ENCODE measurements at places on chromosomes 1 and 21.
A peak's percentile ranks its signal among the peaks of the same experiment; 100 is the strongest.

DNA sequence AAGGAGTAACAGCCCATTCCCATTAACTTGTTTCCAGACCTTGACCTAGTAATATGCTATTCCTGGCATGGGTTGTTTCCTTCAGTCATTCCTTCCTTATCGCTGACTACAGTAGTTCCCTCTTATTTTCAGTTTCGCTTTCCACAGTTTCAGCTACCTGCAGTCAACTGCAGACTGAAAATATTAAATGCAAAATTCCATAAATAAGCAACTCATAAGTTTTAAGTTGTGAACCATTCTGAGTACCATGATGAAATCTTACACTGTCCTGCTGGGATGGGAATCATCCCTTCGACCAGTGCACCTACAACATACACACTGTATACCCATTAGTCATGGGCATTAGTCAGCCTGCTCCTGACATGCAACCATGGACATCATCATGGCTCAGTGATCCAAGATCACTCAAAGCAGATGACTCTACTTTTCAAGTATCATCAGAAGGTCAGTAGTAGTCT, 66.7 kb downstream of the CCDC30 start:
- peak; percentile 64 for DNase-seq

DNA sequence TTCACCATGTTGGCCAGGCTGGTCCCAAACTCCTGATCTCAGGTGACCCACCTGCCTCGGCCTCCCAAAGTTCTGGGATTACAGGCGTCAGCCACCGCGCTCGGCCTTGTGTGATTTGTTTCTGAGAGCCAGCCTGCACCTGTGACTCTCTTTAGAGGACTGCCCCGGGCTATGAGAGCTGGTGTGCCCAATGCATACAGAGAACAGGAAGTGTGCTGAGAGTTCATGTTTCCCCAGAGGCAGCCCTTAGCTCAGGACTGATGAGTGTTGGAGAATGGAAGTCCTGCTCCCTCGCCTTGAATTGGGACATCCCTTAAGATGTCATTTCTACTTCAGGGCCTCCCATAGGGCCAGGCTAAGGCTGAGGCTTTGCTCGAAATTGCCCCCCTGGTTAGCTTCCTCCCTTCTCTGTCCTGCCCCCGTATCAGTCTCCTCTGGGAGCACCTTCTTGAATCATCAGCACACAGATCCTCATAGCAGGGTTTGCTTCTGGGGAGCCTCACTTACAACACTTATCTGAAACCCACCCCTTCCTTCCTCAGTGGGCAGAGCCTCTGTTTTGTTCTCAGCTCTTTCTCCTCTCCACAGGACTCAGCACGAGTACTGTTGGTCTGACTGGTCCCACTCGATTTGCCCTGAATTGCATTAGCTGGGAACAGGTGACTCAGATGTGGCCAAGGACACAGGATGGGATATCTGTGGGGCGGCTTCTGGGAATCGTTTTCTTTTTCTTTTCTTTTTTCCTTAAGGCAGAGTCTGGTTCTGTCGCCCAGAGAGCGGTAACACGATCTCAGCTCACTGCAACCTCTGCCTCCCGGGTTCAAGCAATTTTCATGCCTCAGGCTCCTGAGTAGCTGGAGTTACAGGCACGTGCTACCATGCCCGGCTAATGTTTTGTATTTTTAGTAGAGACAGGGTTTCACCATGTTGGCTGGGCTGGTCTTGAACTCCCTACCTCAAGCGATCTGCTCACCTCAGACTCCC, 80.1 kb downstream of the UBIAD1 start:
- no peak for DNase-seq

DNA sequence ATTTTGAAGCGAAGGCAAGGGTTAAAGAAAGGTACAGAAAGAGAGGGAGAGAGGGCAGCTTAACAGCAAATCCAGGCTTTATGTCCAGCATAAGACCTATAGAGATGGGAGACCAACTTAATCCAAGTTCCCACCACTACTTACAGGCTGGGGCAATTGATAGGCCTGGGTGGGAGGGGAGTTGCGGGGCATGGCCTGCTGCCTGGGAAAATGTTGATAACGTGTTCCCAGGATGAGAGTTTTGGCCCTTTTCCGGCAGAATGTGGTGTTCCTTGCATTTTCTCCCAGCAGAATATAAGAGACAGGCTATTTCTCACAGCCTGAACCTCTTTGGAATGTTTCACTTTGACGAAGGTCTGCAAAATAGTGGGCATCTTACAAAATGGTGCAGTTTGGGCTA, 34.9 kb upstream of the PLA2G5 start:
- DNase-seq: no peak

GRCh38 chr1:56526571-56527174, 52.7 kb downstream of the PLPP3 start:
- no peak for DNase-seq

DNA sequence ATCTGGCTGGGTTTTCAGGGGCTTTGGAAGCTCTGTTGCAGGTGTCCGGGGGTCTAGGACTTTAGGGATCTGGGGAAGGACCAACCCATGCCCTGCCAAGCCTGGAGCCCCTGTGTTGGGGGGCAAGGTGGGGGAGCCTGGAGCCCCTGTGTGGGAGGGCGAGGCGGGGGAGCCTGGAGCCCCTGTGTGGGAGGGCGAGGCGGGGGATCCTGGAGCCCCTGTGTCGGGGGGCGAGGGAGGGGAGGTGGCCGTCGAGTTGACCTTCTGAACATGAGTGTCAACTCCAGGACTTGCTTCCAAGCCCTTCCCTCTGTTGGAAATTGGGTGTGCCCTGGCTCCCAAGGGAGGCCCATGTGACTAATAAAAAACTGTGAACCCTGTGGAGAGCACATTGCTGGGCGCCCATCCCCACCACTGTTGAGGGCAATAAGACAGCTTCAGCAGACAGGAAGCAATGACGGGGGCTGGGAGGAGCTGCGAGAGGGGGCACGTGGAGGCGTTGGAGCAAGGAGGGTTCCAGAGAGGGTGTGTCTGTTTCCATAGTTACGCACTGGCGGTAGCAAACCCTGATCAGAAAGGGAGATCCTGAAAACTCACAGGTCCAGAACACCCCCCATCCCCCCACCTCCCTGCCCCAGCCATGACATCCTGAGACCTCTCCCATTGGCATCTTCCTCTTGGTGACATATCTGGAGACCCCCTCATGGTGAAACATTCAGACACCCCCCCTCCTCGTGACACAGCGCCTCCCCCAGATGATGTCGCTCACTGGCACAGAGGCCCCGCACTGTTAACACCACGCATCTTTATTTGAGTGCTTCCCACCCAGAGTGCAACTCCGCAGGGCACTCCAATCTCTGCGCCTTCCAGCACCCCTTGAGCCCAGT, 8.4 kb downstream of the MYBPH start:
- DNase-seq: peak; percentile 20

- peak; percentile 27 for DNase-seq
Measured at GRCh38 chr21:29730281-29730680, 209.5 kb downstream of the GRIK1 start.

- DNase-seq: no peak
Measured at GRCh38 chr1:47924270-47925048, 72.7 kb downstream of the TRABD2B start.

GRCh38 chr21:38350684-38351083, 93.9 kb downstream of the KCNJ15 start:
- peak; percentile 50 for DNase-seq

DNA sequence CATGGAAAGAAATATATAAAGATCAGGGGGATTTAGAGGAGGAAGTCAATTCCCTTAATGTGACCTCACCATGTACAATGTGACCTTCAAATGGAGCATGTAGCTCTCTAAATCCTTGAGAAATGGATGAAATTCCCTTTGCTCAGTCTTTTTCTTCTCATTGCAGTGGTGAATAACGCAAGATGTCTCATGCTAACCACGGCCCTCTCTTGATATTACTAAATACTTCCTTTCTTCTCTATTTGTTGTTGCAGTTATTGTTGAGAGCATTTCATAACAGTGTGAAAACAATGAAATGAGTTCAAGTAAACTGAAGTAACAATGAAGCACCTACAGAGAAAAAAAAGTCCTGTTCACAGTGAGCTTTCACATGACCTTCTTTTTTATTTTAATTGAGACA, 55.6 kb downstream of the ZNF281 start:
- DNase-seq: no peak

DNA sequence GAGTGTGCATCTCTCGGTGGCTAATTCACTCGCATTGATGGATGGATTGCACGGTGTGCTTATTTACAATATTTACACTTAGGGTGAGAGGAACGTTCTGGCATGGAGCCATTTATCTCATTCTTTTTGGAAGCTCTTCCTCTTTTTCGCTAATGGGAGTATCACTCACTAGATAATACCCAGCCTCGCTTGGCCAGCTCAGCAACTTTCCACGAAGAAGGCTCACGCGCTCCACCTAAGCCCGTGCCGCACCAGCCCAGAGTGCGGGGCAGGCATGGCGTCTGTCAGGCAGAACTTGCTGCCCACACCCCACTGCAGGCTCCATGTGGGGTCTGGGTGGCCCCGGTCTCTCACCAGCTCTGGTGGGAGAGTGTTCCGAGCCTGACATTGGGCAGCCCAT, 484.9 kb downstream of the NPHP4 start:
- DNase-seq: no peak

GRCh38 chr1:99965646-99966375, 4.0 kb upstream of the SLC35A3 start:
- DNase-seq: no peak

GRCh38 chr1:207811920-207812720, 60.3 kb downstream of the CD46 start:
- DNase-seq: no peak

GRCh38 chr1:39800471-39800835, 11.8 kb upstream of the BMP8B start:
- DNase-seq: no peak

DNA sequence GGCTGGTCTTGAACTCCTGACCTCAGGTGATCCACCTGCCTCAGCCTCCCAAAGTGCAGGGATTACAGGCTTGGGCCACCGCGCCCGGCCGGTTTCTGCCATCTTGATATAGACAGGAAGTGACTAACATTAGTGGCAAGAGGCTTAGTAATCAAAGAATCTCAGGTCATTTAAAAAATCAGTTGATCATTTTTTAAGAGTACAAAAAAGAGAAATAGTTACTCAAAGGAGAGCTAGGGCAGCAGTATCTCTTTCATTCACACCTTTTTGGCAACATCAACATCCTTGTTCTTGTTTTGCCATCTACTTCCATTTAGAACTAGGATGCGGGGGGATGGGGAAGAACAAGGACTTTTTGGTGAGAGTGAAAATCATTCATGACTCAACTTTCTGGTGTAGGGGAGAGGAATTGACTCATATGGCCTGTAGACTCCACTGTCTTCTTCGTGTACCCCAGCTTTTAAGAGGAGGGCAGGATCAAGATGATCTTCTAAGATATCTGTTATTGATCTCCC, 8.8 kb downstream of the FCRLB start:
- peak; percentile 40 for DNase-seq

- peak; percentile 66 for DNase-seq
Measured at GRCh38 chr21:41640748-41641509, 125.9 kb downstream of the RIPK4 start.

DNA sequence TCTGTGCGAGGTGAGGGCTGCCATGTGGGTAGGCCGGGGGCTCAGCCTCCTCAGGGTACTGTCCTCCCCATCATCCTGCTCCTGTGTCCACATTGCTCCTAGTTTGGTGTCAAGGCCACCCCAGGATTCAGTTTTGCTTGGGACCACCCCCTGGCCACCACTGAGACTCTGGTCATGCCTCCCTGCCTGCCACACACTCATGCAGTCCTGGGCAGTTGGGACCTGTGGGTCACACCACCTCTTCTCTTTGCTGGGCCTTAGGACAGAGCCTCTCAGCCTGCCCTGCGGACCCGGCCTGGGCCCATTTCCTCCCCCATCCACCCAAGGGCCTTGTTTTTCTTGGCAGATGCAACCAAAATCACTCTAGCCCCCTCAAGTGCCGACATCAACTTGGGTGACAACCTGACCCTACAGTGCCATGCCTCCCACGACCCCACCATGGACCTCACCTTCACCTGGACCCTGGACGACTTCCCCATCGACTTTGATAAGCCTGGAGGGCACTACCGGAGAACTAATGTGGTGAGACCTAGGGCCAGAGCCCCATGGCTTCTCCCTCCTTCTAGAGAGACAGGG, 19.4 kb downstream of the TMEM81 start:
- DNase-seq: no peak
